ENCODE measurements at places on chromosomes 4 and X.
A peak's percentile ranks its signal among the peaks of the same experiment; 100 is the strongest.

DNA sequence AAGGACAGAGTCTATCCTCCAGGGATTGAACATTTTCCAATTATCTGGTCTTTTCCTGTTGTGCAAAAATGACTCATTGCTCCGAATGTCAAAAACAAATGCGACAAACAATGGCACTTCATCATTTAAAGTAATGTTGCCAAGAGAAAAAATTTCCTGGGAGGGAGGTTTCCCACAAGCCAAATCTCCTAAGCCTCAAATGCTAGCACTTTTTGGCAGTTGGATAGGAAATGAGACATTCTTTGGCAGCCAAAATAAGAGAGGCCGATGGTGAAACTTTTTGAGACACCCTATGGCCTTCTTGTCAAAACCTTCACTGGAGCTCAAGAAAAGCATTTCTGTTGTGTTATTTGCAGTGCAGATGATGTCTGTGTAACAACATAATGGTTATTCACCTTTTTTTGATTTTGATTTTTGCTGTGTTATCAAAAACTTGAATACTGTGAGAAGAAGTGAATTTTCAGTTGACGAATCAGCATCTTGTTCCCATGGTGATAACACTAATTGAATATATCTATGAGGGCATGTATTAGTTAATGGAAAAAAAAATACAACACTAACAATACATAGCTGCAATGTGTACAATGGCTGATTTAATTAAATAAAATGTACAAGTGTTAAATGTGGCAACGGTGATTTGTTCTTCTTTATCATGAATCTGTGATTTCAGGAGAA lies 333.8 kb downstream of the ANK2 start:
- DNase-seq = no peak

GRCh38 chrX:68490644-68491043 lies 8.2 kb upstream of the YIPF6 start:
- no peak for DNase-seq

GRCh38 chrX:10577853-10578252 lies 42.5 kb downstream of the MID1 start:
- no peak for DNase-seq

- DNase-seq = no peak
Observed at GRCh38 chrX:10415306-10416001, 204.9 kb downstream of the MID1 start.

GRCh38 chr4:69576251-69576877 lies 63.1 kb downstream of the UGT2A2 start:
- DNase-seq = peak; percentile 64

DNA sequence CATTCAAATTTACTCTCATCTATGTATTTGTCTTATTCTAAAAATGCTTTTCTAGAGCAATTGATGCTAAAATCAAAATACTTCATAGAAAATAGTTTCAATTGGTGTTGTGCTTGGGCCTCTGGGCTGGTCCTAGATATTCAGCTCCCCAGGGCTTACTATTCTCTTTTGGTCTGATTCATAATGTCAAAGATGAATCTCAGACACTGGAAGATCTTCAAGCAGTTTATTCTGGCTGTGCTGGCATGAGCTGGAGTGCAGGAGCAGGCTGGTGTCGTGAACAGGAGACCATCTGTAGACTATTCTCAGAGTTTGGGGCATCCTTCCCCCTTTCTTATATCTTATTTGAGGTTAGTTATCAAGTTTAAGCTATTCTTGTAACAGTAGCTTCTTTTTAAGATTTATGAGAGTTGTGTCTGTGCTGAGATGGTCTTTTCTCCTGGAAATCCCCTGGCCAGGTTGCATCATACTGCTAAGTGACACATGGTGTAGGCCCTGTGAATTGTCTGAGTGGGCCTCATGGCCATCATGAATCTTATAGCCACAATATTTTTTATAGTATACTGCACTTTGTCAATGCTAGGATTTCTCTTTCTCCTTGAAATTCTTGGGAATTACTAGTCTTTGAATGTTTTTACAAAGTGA lies 1624.0 kb upstream of the IGFBP7 start:
- DNase-seq = no peak

DNA sequence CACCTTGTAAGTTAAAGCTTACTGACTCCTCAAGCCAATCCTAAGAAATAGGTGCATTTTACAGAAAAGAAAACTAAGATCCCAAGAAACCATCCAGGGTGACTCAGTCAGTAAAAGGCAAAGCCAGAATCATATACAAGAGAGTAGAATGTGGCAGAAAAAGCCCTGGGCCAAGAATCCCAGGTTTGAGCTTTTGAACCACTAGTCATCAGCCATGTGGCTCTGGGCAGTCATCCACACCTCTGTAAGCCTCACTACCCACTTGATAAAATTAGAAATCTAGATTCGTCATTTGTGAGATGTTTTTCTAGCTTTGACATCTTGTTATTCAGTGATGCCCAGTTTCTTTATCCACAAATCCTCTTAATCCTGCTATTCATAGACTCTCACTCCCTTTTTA lies 122.2 kb upstream of the PDE5A start:
- DNase-seq = no peak

DNA sequence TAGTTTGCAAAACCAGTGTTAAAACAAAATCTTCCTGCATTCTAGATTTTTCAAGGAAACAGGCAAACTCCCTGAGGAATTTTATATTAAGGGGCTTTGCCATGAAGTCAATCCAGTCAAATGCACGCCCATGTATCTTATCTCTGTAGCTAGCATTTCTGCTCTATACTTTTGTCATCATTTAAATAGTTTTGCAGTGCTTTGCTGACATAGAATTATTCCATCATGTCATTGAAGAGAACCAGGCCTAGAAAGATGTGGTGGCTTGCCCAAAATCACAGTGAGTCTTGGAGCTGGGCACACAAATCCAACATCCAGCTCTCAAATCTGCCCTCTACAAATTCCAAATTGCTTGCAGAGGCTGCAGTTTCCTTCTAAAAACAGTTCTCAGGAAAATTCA lies 66.7 kb upstream of the LNX1 start:
- DNase-seq = no peak

DNA sequence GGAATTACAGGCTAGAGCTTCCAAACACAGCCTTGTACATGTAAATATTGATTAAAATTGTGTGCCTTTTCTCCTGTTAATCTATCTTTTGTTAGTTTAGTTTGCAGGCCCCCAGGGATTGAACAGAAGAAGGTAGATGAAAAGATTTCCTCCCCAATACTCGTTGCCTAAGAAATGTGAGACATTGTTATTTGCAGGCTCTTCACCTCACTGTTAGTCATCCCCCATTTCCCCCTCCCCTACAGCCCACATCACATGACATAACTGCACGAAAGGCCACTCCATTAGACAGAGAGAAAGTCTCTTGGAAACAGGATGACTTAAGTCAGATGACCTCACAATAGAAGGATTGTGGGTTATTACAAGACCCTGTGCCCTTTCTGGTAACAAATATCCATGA lies 13.3 kb upstream of the MID1 start:
- DNase-seq = no peak

DNA sequence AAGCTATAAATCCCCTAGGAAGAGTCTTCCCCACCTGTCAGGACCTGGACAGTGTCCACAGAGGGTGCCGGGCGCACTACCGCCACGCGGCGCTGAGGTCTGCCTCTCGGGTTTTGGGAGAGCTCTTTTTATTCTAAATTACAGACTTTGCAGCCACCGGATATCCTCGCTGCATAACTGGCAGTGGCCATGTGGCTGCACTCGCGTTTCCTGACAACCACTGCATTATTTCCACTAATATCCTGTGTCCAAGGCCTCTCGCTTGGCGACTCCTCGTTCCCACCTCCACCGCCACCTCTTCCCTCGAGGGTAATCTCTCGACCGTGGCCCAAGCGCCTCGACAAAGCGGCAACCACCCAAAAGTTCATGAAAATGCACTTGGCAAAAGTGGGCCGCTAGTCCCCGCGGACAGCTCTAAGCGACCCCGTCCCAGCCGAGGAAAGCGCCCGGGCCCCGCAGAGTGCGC lies 512 bp upstream of the TMEM131L start:
- DNase-seq = peak; percentile 81

DNA sequence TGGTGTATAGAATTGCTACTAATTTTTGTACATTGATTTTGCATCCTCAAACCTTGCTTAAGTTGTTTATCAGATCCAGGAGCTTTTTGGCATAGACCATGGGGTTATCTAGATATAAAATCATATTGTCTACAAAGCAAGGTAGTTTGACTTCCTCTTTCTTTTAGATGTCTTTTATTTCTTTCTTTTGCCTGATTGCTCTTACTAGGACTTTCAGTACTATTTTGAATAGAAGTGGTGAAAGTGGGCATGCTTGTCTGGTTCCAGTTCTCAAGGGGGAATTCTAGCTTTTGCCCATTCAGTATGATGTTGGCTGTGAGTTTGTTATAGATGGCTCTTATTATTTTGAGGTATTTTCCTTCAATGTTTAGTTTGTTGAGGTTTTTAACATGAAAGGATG lies 187.9 kb upstream of the LCORL start:
- no peak for DNase-seq

DNA sequence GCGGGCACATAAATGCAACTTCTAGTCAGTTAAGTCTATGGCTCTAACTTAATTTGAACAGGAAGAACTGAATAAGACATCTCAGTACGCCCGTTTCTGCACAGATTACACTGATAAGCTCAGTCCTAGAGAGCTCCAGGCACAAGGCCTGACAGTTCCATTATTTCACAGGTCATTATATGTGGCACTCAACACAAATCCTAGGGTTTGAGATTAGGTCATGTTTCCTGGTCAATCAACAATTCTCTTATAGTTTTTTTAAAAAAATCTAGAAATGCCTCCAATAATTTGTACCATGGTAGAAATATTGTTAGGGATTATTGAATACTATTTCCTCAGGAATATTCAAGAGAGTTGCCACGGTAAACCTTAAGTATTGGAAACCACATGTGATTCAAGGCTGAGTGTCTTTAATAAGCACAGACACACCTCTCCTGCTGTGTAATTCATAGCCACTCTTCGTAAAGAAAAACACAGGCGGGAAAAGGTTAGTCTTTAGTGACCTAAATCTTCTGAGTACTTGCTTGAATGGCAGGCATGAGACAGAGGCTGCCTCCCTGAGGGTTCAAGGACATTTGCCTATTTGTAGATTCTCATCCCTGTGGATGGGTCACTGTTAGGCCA lies 342.9 kb upstream of the ADGRL3 start:
- DNase-seq = no peak

GRCh38 chr4:15149839-15150592 lies 147.7 kb downstream of the CPEB2 start:
- DNase-seq = peak; percentile 92

GRCh38 chrX:23435575-23435974 lies 100.9 kb downstream of the PTCHD1 start:
- DNase-seq = no peak

- DNase-seq = no peak
Observed at GRCh38 chrX:10008483-10009056, 41.4 kb downstream of the CLDN34 start.

GRCh38 chrX:43939187-43939926 lies 33.8 kb downstream of the NDP start:
- DNase-seq = no peak

GRCh38 chr4:3112201-3112600 lies 37.7 kb downstream of the HTT start:
- DNase-seq = no peak

DNA sequence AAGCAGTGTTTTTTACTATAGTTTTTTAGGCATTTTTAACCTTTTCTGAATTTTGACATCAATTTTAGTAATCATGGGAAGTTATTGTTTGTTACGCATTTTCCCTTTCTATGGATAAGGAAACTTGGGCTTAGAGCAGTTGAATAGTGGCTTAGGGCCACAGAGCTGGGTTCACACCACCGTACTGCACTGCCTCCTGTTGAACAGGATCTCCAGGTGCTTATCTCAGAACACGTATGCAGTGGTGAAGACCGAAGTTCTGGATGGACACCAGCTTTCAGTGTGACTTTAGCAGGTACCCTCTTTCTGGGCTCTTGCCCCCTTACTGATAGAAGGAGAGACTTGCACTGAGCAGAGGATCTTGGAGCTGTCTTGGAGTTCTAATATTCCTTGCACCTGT lies 137.6 kb downstream of the PTTG2 start:
- no peak for DNase-seq

DNA sequence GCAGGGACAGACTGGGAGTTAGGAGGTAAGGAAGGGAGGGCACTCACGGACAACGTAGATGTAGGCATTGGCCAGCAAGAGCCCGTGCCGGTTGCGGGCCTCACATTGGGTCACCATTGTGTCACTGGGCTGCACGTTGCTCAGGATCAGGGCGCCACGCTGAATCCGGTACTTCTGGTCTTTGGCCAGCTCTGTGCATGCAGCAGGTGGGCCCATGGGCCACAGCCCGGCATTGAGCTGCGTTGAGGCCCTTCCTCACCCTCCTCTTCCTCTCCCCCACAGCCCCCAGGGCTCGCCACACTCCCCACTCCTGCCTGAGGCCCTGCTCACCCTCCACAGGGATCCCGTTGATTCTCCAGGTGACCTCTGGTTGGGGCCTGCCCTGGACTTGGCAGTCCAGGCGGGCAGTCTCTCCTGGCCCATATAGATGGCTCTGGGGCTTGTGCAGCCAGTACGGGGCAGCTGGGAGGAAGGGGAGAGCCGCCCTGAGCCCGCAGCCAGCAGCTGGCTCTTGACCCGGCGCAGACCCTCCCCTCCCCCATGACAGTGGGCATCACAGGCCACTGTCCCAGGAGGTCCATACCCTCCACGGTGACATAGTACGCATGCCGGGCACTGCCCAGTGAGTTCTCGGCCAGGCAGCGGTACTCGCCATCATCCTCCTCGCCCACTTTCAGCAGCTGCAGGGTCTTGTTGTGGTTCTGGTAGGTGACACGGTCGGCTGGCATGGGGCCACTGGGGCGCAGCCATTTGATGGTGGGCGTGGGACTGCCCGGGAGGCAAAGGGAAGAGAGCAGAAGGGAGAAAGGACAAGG lies 16.3 kb downstream of the L1CAM start:
- DNase-seq = no peak

- DNase-seq = no peak
Observed at GRCh38 chr4:151939670-151940069, 178.9 kb upstream of the GATB start.

- DNase-seq = peak; percentile 70
Observed at GRCh38 chrX:130110379-130111219, at the start of gene ELF4. Gene ELF4 (minus strand): TSS chrX:130110497. CDS start chrX:130081330, 29,167 bp downstream.

Measured in Right ventricle myocardium inferior (tissue), 1 donor.